ENCODE measurements at places on chromosomes 7 and 10. TPM values are rescaled to one million over a fixed set of nuclear protein-coding genes. Genes with fewer than 3 reads are reported as not detected.

DNA sequence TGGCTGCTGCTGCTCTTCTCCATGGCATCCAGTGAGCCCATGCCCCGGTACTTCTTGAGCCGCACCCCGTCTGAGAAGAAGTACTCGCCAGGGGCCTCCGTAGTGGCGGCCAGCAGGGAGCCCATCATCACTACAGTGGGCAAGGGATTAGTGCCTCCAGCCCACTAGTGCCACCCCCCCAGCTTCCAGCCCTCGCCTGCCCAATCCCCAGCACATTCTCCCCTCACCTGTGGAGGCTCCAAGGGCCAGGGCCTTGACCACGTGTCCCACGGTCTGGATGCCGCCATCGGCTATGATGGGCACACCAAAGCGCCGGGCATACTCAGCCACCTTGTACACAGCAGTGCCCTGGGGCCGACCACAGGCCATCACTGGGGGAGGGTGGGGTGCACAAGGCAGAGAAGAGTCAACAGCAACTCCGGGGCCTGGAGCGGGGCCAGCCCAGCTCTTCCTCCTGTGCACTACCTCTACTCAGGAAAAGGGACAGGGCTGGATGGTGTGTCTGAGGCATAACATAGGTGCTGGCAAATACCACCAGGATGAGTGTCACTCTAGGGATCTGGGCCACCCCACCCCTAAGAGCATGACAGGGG lies 14.8 kb downstream of the IMPDH1 start:
- H3K4me3 ChIP-seq = no peak overlapping the region
- no peak overlapping the region for H3K27ac ChIP-seq
- H3K27me3 ChIP-seq = no peaks in the 10 kb centered on the region
- H3K36me3 ChIP-seq = peaks cover 80% of the 10 kb centered on the region

DNA sequence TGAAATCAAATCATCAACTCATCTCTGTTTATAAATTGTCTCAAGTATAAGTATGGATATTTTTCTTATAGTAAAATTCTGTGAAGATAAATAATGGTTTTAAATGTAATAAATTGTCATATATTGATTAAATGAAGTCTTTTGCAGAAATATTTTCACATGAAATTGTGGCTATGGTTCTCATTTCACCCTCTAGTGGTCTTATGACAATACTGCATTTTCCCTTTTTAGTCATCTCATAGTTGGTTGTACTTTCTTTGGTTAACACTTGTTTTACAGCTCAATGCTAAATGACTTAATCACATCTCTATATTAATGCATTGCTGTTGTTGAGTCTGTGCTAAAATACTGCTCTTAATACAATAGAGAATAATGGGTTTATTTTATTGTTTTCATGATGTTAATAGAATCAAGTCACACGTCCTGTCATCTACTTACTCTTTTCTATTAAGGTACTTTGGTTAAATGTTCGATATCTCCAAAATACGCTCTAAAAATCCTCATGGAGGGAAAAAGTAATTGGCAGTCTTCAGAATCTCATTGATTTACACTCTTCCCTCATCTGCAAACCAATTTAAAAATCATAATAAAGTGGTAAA lies 38.0 kb upstream of the CACNA2D1 start:
- no peak overlapping the region for H3K27ac ChIP-seq
- H3K36me3 ChIP-seq = no peaks in the 10 kb centered on the region
- DNase-seq = no peak
- no peaks in the 10 kb centered on the region for H3K4me1 ChIP-seq

- peaks cover 46% of the 10 kb centered on the region for H3K4me1 ChIP-seq
- no peak for DNase-seq
- no peak overlapping the region for H3K27ac ChIP-seq
- H3K36me3 ChIP-seq = no peaks in the 10 kb centered on the region
Measured at GRCh38 chr7:27196287-27196767, 3.6 kb downstream of the HOXA13 start.

- no peaks in the 10 kb centered on the region for H3K36me3 ChIP-seq
- no peaks in the 10 kb centered on the region for H3K27me3 ChIP-seq
- DNase-seq = no peak
Measured at GRCh38 chr10:26697922-26698608, 564 bp downstream of the PDSS1 start.

- DNase-seq = no peak
- no peaks in the 10 kb centered on the region for H3K27me3 ChIP-seq
- no peaks in the 10 kb centered on the region for H3K4me1 ChIP-seq
- no peaks in the 10 kb centered on the region for H3K36me3 ChIP-seq
- no peak overlapping the region for H3K27ac ChIP-seq
Measured at GRCh38 chr7:142112086-142112485, 568 bp downstream of the MGAM2 start.

DNA sequence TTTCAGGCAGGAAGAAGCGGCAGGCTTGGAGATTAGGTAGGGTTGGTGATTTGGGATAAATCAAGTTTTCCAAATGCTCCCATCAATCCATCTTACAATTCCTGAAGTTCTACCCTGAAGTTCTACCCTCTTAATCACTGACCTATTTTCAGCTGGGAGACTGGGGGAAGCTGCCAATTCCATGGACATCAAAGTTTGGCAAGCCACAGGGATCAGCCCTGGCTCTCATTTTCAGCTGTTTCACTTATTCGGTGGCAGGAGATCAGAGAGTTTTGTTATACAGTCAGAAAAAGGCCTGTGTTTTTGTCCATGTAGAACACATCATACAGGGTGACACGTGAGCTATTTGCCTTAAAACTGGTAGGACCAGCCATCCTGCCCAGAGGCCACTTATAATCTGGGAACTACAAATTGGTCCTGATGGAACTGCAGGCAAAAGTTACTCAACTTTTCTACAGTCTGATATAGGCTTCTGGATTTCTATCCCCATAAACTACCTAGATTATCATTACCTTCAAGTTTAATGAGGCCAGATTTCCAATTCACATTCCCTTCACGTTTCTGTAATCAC lies 112.9 kb upstream of the ZNF746 start:
- H3K36me3 ChIP-seq = peaks cover 18% of the 10 kb centered on the region
- no peak for DNase-seq
- no peak overlapping the region for H3K4me3 ChIP-seq

DNA sequence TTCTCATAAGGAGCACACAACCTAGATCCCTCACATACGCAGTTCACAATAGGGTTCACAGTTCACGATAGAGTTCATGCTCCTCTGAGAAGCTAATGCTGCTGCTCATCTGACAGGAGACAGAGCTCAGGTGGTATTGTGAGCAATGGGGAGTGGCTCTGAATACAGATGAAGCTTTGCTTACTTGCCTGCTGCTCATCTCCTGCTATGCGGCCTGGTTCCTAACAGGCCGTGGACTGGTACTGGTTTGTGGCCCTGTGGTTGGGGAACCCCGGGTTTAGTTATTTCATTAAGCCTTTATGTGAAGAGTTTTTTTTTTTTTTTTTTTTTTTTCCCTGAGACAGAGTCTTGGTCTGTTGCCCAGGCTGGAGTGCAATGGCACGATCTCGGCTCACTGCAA lies 19.4 kb downstream of the SLK start:
- H3K4me3 ChIP-seq = no peak overlapping the region
- no peaks in the 10 kb centered on the region for H3K27me3 ChIP-seq
- DNase-seq = no peak
- no peak overlapping the region for H3K27ac ChIP-seq

GRCh38 chr10:84423719-84424118 lies 95.3 kb downstream of the CCSER2 start:
- DNase-seq = no peak
- no peaks in the 10 kb centered on the region for H3K36me3 ChIP-seq
- H3K27ac ChIP-seq = peak overlapping the region; percentile 72
- H3K4me1 ChIP-seq = peaks cover 32% of the 10 kb centered on the region
- no peak overlapping the region for H3K4me3 ChIP-seq
- H3K27me3 ChIP-seq = no peaks in the 10 kb centered on the region

DNA sequence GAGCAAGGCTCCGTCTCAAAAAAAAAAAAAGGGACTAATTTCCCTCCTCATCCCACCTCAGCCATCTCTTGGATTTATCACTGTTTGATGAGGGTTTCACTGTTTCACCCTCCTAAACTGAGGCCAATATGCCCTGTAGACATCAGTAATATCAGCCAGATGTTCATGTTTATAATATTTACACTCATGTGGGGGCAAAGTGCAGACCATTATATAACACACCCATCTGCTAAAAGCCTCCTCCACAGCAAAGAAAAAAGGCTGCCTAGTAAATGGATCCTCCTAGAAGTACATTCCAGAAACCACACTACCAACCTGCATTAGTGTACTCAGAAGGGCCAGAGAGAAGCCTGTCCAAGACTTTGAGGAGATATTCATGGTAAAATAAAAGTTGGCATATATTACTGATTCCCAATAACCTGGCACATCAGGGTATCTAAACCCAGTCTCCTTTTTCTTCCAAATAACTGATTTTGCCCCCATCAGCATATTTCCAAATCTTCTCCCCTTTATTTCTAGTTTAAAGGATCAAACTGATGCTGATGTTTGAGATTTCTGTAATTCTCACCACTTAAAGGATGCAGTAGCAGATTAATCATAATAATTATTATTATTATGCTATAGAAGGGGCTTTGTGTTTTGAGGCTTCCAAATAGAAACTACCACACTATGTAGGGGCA lies 55.1 kb downstream of the LGI1 start:
- H3K4me1 ChIP-seq = no peaks in the 10 kb centered on the region
- no peak overlapping the region for H3K4me3 ChIP-seq
- H3K27ac ChIP-seq = no peak overlapping the region
- no peak for DNase-seq

DNA sequence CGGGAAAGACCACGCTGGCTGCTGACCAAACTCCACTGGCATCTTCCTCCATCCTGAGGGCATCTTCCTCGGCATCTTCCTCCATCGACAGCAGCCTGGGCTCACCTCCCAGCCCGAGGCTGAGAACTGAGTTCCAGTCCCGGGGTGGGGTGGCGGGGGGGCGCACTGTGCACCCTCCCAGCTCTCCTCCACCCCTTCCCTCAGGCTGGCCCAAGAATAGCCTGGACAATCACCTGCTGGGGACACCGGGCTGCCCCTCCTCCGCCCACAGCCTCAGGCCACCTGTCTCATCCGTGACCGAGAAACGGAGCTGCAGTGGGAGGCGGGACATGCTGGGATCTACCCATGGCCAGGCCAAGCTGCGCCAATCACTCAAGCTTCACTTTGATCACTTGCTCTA lies 37.2 kb downstream of the DIP2C start:
- DNase-seq = peak; percentile 41
- H3K27ac ChIP-seq = no peak overlapping the region
- no peaks in the 10 kb centered on the region for H3K27me3 ChIP-seq
- H3K4me3 ChIP-seq = no peak overlapping the region

DNA sequence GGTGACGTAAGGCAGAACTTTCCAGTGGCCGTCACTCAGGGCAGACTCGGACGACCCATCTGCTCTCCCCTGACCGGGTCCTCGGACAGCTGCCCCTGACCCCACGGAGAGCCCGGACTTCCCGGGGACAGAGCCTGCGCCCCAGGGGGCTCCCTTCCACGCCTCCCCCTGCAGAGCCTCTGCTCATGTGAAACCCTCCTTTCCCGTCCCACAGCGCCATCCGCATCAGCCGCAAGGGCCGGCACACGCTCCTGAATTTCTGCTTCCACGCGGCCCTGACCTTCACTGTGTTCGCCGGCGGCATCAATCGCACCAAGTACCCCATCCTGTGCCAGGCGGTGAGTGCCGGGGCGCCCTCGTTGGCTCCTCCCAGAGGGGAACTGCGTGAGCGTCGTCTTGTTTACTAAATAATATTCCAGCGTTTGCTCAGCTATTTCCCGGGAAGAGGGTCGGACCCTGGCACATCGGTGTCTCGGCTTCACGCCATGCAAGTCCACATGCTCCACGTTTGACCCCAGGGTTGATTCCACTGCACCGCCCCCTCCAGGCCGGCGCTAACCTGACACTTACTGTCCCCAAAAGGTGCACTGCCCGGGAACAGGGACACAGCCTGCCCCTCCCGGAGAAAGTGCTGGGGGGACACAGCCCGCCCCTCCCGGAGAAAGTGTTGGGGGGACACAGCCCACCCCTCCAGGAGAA lies 10.9 kb downstream of the ADGRA1 start:
- H3K4me1 ChIP-seq = no peaks in the 10 kb centered on the region
- no peaks in the 10 kb centered on the region for H3K36me3 ChIP-seq
- no peak overlapping the region for H3K4me3 ChIP-seq
- H3K27me3 ChIP-seq = no peaks in the 10 kb centered on the region

GRCh38 chr10:29702273-29703164 lies 67.7 kb upstream of the SVIL start:
- H3K27me3 ChIP-seq = no peaks in the 10 kb centered on the region
- DNase-seq = no peak
- H3K4me1 ChIP-seq = peaks cover 12% of the 10 kb centered on the region
- peak overlapping the region; percentile 17 for H3K27ac ChIP-seq
- H3K4me3 ChIP-seq = no peak overlapping the region
- no peaks in the 10 kb centered on the region for H3K36me3 ChIP-seq

- no peak overlapping the region for H3K27ac ChIP-seq
- H3K4me1 ChIP-seq = no peaks in the 10 kb centered on the region
- H3K36me3 ChIP-seq = no peaks in the 10 kb centered on the region
- DNase-seq = no peak
- H3K4me3 ChIP-seq = no peak overlapping the region
- H3K27me3 ChIP-seq = no peaks in the 10 kb centered on the region
Measured at GRCh38 chr7:7959979-7960670, 8.5 kb upstream of the GLCCI1 start.

DNA sequence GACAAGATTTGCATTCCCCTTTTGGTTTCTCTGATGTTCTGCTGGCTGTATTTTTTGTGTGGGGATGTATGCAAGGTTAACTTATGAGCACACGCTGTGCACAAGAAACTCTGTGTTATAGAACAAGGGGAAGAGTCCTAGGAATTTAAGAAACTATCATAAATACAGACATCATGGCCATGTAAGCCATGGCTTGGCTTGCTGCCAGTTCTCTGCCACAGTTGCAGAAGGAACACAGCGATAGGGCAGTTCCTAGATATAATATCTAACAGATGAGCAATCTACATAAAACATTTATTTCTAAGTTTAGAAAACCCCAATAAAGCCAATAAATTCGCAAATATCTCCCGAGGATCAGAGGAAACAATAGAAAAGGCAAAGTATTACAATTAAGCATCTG lies 153.3 kb downstream of the LRRTM3 start:
- no peak overlapping the region for H3K4me3 ChIP-seq
- no peak for DNase-seq
- H3K4me1 ChIP-seq = no peaks in the 10 kb centered on the region

DNA sequence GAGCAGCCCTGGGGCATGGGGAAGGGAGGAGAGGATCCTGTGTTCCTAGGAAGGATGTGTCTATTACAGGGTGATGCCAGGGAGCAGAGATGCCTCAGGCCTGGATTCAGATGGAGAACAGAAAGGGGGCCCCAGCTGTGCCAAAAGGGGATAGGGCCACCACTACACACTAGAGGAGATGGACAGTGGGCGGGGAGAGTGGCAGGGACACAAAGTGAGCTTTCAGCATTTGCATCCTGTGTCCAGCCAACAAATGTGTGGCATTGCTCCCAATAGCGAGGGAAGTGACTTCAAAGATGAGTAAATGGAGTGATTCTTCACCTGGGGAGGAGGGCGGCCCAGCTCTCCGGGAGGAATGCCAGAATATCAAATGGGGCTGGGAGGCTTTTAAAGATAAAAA lies 64.9 kb upstream of the WAPL start:
- no peak overlapping the region for H3K27ac ChIP-seq
- no peak overlapping the region for H3K4me3 ChIP-seq

Gene FAM25A
- total RNA-seq = not detected

Gene ZNF862
- total RNA-seq = 11.2 TPM

Gene ACTL6B
- not detected for total RNA-seq

Gene FANK1
- total RNA-seq = 29.3 TPM

Gene CTAGE8
- 2.9 TPM for total RNA-seq

Gene NCF1
- 6.1 TPM for total RNA-seq

Gene MUC12
- 1.8 TPM for total RNA-seq

Gene INMT
- 347 TPM for total RNA-seq

Gene ZSWIM8
- 104 TPM for total RNA-seq

Gene CAV2
- 385 TPM for total RNA-seq

Gene GARS1
- total RNA-seq = 107 TPM

Gene SMKR1
- total RNA-seq = 0.77 TPM

All from upper lobe of left lung (tissue), 6 donors.